NCI-H187 (cell line): ENCODE measurements at places on chromosomes 12 and 14.

- DNase-seq, result no peak
Measured at GRCh38 chr12:6322969-6323339, 12.5 kb downstream of the PLEKHG6 start.

DNA sequence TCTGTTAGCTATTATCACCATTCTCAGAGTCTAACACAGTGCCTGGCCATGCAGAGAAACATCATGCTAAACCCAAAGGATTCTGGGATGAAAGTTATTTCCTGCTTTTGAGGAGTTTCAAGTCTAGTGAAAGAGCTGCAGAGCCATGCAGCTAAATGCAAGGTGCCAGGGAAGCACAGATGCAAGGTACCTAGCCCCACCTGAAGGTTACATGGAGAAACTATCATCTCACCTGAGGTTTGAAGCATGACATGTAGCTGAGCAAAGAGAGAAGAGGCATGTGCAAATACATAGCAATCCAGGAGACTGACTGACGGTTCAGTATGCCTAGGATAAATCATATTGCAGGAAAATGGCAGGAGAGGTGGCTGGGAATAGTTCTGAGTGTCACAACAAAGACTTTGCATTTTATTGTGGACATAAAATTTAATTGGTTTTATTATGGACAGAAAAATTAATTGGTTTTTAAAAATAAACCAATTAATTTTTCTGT lies 170.4 kb downstream of the PRKD1 start:
- DNase-seq, result no peak

GRCh38 chr14:68084256-68084655 lies 264.7 kb downstream of the RAD51B start:
- DNase-seq, result no peak

- DNase-seq, result no peak
Measured at GRCh38 chr12:8822298-8822697, at the start of gene A2ML1. Gene A2ML1 (plus strand): TSS chr12:8822621. CDS start chr12:8822652, 31 bp downstream.

GRCh38 chr14:93219103-93219726 lies 12.2 kb downstream of the UBR7 start:
- no peak for DNase-seq

DNA sequence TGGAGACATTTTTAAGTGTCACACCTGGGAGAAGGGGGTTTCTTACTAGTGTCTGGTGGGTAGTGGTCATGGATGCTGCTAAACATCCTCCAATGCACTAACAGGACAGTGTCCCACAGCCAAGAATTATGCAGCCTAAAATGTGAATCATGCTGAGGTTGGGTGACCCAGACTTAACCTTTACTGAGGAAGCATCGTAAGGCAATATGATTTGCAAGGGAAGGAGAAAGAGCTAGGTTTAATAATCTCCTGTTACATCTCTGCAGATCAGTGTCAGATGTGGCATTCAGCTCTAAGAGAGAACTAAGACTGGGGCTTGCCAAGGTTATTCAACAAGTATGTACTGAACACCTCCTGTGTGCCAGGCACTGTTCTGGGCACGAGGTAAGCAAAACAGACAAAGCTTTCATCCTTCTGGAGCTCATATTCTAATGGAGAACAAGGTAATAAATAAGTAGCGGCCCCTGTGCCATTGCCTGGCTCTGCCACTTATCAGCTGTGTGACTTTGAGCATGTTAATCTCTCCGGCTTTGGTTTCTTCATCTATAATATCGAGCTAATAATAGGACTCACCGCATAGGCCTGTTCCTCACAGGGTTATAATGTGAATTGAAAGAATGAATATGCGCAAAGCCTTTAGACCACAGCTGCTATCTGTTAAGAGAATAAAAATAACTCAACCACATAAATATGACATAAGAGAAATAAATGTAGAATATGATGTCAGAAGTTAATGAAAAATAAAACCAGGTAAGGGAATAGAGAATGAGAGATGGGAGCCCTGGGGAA lies 13.5 kb upstream of the GOLGA5 start:
- DNase-seq, result no peak
